ENCODE measurements at places on chromosomes 7 and 10.

- DNase-seq, result no peak
These were observed 7.1 kb downstream of the ZNF736 start for GRCh38 chr7:64320547-64321513.

GRCh38 chr10:118264838-118265470, 77.2 kb downstream of the FAM204A start:
- DNase-seq, result no peak

DNA sequence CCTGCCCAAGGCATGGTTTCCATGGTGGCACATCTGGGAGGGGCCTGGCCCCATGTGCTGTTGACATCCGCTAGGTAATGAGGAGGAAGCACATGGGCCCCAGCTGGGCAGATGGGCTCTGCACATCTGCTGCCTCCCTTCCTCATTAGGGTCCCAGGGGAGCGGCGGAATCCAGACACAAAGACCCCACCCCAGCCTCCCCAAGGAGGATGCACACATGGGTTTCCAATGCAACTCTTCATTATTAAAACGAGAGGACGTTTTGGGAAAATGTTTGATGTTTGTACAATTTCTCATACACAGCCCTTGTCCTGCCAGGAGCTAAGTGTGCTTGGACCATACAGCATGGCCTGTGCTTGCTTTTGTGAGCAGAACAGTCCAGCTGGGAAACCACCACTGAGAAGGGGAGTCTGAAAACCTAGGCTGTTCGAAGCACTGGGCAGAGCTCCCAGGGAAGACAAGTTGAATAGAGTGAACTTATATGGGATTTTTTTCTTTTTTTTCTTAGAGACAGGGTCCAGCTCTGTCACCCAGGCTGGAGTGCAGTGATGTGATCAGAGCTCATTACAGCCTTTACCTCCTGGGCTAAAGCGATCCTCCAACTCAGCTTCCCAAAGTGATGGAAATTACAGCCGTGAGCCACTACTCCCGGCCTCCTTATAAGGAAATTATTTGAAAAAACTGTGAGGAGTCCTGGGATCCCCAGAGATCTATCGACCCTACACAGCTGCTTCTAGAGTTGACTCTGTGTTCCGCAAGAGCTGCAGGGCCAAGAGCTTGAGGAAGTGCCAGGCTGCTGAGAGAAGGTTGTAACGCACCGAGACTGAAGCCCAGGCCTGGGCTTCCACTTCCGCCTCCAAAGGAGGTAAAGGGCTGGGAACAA, 23.4 kb downstream of the FAM107B start:
- DNase-seq, result no peak

DNA sequence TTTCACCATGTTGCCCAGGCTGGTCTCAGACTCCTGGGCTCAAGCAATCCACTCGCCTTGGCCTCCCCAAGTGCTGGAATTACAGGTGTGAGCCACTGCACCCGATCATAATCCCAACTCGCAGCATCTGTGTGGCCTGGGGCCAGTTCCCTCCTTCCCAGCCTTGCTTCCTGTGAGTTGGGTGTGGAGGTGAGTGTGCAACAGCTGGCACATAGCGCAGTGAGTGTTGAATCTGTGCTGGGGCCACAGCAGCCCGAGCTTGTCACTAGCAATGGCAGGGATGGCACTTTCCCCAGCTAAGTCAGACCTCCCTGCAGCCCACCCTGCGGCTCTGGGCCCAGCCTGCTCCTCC, 12.2 kb downstream of the TMEM184A start:
- no peak for DNase-seq

DNA sequence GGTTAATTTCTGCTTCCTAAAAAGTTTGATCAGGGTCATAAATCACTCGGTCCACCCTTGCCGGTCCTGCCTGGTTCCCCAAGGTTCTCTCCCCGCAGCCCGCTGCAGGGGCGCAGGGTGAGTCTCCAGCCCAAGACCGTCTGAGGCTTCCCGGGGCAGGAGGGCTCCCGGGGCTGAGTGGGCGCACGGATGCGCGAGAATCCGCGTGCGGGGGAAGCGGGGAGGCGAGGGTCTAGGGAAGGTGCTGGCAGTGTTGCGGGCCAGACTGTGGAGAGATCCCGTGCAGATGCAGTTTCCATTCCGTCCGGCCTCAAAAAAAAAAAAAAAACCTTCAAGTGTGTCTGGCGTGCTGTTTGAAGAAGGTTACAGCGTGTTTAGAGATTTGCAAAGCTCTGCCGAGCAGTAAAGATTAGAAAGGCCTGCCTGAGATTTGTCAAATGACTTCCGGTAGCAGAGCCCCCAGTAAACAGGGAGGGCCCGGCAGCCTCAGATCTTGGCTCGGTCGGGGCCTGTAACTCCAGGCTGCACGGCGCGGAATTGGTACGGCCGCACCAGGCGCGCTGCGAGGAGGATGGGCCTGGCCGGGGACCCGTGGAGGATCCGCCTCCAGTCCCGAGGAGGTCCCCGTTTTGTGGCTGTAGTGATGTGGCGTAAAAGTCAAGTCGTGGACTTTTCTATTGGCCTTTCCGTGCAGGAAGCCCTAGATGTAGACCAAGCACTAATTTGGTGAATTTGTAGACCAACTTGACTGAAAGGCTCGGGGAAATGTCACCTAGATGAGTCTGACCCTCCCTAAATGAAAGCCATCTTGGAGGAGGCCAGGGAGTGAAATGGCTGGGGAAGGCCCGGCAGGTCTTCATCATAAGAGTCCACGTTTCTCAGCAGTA, 293.2 kb upstream of the NFE2L3 start:
- DNase-seq, result no peak

GRCh38 chr7:117597755-117598154, 117.9 kb downstream of the CFTR start:
- no peak for DNase-seq

DNA sequence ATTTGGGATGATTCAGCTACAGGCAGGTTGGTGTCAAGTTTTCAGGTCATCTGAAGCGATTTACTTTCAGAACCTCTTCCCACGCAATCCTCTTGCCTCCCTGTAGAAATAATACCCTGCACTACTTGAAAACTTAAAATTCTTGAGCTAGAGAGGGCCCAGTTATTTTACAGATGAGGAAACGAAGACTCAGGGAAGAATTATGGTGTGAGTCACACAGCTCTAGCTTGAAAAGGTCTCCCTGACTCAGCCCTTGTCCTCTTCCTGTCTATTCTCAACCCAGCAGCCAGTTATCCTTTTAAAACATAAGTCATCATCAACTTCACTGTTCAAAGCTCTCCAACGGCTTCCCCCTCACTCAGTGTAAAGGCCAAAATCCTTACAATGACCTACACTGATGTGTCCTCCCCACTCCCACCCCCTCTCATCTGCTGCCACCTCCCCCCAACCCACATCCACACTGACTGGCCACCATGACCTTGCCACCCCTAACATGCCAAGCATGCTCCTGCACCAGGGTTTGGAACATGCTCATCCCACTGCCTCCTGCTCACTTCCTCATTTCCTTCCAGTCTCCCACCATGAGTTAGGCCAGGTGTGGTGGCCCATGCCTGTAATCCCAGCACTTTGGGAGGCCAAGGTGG, 3.4 kb downstream of the DNMBP start:
- no peak for DNase-seq

GRCh38 chr10:49621561-49621960, 7.7 kb downstream of the CHAT start:
- no peak for DNase-seq

- no peak for DNase-seq
These were observed 140.0 kb downstream of the ZNF365 start for GRCh38 chr10:62514079-62514693.

DNA sequence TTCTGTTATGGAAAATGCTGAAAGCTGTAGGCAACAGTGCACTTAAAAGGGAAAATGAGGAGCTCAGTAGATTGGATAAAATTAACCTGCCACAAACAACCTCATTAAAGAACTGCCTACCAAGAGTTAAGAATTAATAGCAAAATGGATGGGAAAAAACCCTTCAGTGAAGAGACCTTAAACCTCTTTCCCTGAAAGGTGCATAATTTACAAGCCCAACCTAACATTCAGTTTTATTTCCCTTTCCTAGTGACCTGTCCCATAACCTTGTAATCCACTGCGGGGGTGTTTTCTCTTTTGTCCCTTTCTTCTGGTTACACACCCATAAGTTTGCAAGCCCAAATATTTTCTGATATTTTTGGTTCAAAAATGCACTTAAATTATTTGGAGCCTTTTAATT, 21.9 kb downstream of the SKIDA1 start:
- DNase-seq, result no peak

- DNase-seq, result no peak
These were observed 2.2 kb upstream of the CUEDC2 start for GRCh38 chr10:102434394-102435132.

DNA sequence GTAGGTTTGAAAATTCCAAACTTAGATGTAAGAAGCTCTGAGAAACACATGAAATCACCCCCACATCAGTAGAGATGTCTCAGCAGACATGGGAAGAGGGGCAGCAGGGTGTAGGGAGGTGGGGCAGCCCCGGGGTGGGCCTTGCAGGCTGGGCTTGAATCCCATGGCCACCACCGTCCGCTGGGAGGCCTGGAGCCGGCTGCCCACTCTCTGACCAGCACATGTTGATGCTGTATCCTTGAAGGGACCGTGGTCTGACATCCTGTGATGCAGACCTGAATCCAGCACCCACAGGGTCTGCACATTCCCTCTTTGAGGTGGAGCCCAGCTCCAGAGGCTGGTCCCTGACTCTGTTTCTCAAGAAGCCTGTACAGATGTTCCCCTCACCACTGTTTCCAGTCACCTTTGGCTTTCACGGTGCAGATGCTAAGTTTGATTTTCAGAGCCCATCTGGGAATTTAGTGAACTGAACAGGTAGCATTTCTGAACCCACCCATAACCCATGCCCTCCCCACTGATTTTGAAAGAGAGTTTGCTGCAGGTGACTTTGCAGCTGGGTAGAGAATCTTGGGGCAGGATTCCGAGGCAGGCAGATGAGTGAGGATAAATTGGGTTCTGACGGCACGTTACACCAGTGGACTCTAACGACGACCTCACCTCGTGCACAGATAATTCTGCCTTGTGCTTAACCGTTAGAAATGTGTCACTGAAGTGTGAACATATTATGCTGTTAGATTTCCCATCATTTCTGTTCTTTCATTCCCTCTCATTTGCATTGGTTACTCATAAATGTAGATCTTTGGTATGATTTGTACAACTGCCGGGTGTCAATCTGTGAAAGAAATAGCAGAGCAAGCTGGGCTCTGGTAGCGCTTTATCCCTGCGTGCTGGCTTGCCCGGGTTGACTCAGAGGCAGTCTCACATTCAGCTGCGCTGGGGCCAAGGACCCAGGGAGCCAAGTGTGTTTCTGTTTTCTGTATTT, 45.7 kb downstream of the IKZF1 start:
- DNase-seq, result no peak

DNA sequence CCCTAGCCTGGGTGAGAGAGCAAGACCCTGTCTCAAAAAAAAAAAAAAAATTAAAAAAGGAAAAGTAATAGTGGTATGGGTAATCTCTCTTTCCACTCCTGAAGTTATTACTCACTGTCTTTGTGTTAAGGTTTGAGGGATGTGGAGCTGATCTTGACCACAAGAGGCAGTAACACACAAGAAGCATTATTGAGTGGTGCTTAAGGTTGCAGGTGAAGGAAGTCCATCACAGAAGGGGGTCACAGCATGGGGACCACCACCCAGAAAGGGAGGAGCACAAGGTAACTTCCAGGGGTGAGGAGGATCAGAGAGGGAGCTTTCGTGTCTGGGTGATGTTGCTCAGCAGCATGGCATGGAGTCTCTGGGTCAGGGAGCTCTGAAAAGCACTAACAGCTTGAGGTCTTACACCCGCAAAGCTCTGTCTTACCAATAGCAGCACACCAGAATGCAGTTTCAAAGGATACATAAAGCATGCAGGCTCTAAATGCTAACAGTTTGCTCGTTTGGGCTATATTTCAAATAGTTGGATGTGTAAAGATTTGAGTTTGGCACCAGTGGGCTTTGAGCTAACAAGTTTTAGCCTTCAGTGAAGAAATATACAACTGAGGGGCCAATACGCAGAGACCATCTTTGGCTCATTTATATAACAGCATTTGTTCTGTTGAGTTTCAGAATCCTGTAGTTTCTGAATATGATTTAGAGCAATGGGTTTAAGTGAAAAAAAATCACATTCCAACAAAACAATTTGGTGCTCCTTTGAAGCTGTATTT, 100.4 kb upstream of the DNAJC1 start:
- DNase-seq, result no peak

DNA sequence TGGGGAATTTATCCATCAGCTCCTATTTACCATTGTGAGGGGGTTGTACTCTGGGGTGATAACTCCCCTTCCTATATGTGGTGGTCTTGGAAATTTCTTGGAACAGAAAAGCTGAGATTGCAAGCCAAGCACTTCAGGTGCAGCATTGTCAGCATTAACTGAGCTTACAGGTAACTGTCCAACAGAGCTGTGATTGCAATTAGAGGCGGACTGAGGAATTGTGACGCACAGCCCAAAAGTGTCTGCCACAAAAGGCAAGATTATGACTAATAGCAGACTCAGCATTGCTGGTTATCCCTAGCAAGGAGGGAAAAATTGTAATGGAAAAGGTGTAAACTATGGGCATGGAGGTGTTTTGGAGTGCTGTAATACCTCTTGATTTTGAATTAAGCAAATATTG, 126.1 kb upstream of the AGR3 start:
- no peak for DNase-seq

DNA sequence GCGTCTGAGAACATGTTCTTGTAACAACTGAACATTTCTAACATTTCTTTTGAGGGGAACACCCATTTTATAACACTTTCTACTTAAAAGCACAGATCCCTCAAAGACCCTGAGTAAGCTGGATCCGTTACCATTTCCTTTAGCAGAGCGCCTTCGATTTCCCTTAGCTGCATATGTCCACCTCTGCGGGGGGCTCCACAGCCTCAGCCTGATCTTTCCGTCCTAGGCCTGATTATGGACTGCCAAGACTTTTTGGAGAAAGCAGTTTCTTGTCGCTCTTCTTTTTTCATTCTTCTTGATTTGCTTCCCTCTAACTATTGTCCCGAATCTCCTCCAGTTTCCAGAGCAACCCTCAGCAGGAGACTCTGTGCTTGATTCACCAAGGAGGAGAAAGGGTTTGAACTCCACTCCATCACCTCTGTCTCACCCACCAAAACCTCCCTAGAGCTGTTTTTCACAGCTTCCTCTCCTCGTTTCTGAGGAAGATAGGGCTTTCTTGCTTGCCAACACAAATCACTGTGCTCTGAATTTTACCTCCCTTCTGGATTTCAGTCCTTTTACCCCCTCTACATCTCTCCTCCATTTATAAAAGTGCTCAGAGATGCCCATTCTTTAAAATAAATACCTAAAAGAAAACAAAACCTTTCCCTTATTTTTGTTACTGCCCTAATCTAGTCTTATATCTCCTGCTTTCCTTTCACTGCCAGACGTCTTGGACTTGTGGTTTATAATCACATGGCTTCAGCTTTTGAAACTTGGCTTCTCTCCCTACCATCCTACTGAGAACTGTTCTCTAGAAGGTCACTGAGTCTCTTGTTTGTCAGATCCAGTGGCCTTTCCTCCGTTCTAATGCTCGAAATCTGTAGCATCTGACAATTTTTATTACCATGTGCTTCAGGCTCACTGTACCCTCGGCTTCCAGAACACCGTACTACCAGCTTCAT, 30.5 kb upstream of the ZRANB1 start:
- DNase-seq, result no peak
